Foreskin keratinocyte (primary cell): ENCODE measurements at places on chromosomes 6 and 20. TPM values are rescaled to one million over a fixed set of nuclear protein-coding genes. Genes with fewer than 3 reads are reported as not detected.
A peak's percentile ranks its signal among the peaks of the same experiment; 100 is the strongest.

The ZC2HC1B gene
- not detected in 2 replicates for total RNA-seq

The PSORS1C2 gene
- total RNA-seq: not detected in 2 replicates

The ZBP1 gene
- not detected in 2 replicates for total RNA-seq

The CD109 gene
- 42.4 and 47.8 TPM in 2 replicates for total RNA-seq

The PET117 gene
- total RNA-seq: 13.8 and 15.8 TPM in 2 replicates

The FAXC gene
- 11.7 and 14.2 TPM in 2 replicates for total RNA-seq

The TRIM15 gene
- total RNA-seq: not detected in 2 replicates

The KIAA0408 gene
- total RNA-seq: 0.03 TPM in 1 of 2 replicates, not detected in the other

The ITPR3 gene
- total RNA-seq: 76.5 and 82.0 TPM in 2 replicates

The KIF3B gene
- 21.5 and 23.2 TPM in 2 replicates for total RNA-seq

The AVP gene
- total RNA-seq: not detected in 2 replicates

The ACTL10 gene
- total RNA-seq: 1.1 and 1.4 TPM in 2 replicates

- no peak for DNase-seq
Observed at GRCh38 chr20:38084425-38084951, 50.9 kb downstream of the RPRD1B start.

DNA sequence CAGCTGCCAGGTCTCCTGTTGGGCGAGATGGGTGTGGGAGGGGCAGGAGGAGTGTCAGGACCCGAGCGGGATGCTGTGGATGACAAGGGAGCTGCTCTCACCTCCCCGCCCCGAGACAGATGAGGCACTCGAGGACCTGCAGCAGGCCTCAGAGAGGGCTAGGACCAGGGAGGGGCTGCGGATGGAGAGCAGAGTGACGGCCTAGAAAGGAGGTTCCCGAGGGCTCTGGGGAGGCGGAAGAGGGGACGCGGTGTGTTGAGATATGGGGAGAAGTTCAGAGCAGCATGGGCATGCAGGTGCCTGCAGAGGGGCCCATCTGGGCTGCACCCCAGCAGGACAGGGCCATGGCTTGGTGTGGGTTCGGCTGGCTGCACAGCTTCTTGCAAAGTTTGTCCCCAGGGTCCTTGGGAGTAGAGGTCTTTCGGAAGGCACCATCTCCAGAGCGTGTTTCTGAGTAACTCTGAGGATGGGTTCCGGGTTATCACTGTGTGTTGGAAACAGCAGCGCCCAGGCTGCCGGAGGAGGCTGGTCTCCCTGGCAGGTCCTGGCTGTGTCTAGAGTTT, 104.6 kb downstream of the PAX1 start:
- no peak for DNase-seq

- no peak for DNase-seq
Observed at GRCh38 chr6:6651335-6651734, 62.8 kb downstream of the LY86 start.

DNA sequence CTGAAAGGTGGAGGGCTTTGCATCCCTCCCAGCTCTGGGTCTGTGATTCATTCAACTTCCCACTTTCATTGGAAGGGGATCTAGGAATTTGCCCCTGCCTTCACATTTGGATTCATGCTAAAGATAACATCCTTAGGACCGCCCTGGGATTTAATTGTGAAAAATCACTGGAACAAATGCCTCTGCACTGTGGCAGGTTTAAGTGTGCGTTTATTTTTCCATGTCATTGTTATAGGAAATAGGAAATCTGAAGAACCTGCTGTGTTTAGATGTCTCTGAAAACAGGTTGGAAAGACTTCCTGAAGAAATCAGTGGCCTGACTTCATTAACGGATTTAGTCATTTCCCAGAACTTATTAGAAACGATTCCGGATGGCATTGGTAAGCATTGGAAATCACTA, 104.7 kb downstream of the LRRC1 start:
- no peak for DNase-seq

GRCh38 chr6:127869772-127870404, 31.0 kb downstream of the THEMIS start:
- no peak for DNase-seq

DNA sequence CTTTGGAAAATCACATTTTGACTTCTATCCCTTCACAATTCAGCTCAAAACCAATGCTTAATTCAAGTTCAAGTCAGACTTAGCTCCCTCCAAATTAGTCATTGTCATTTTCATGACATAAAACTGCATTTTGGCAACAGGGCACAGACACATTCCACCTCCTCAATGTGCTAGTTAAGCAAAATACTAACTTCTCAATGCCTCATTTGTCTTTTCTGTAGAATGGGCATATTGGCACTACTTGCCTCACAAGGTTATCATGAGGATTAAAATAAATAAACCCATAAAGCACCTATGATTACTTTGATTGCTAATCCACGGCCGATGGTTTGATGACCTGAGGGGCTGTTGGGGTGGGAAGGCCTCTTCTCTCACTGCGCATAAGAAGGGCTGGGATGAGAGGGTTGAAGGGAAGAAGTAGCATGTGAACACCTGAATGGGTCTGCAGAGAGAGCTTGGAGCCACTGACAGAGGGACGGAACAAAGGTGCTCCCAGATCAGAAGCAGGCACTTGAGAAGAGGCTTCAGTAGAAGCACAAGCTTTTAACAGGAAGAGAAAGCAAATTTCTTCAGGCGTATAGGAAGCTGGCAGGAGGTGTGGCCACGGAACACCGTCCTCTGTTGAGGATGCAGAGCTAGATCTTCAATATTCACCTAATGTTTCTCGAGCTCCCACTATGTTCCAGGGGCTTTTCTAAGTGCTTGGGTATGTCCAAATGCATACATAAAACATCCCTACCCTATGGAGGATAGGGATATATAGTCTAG, 11.7 kb upstream of the TBC1D7 start:
- no peak for DNase-seq

GRCh38 chr6:15511248-15512125, 151.3 kb downstream of the DTNBP1 start:
- DNase-seq: no peak

GRCh38 chr6:125945378-125946141, 11.0 kb upstream of the HINT3 start:
- peak; percentile 45 for DNase-seq

GRCh38 chr20:39745380-39745779, 783.2 kb downstream of the DHX35 start:
- no peak for DNase-seq

DNA sequence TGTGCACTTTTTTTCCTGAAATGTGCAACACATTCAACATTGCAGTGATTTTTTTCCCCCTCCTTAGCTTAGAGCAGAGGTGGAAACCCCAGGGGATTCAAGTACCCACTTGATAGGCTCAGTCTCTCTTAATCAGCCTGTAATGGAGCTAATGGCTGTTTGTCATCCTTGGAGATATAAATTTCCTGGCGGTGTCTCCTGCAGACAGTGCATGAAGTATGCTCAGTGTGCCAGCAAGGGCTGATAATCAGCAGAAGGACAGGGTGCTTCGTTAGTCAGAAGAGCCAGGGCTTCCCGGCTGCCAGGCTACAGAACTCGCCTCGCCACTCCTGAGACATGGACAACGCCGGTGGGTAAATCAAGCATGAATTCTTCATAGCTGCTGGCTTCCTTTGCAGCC, 69.8 kb upstream of the PHACTR2 start:
- peak; percentile 3 for DNase-seq

GRCh38 chr6:163964789-163965188, 550.3 kb downstream of the QKI start:
- no peak for DNase-seq

- no peak for DNase-seq
Observed at GRCh38 chr6:140355476-140355875, 981.0 kb upstream of the CITED2 start.

DNA sequence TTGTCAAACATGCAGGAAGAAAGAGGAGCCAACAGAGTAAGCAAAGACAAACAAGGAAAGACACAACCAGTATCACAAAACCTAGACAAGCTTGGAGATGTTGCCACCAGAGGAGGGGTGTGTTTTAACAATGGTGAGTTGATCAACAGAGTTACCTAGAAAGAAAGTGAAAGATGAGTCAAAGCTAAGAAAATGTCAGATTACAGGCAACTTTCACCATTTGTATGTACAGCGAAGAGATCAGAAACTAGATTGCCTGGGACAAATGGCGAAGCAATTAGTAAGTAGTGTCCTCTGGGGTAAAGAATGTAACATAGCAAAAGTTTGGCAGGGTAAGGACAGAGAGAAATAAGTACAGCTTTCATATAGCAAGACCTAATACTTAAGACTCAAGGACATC, 51.6 kb upstream of the POU3F2 start:
- DNase-seq: no peak

DNA sequence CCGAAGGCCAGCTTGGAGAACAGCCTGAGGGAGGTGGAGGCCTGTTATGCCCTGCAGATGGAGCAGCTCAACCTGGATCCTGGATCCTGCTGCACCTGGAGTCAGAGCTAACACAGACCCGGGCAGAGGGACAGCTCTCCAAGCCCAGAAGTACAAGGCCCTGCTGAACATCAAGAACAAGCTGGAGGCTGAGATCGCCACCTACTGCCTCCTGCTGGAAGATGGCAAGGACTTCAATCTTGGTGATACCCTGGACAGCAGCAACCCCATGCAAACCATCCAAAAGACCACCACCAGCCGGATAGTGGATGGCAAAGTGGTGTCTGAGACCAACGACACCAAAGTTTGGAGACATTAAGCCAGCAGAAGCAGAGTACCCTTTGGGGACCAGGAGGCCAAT, 223.5 kb upstream of the ID4 start:
- no peak for DNase-seq

DNA sequence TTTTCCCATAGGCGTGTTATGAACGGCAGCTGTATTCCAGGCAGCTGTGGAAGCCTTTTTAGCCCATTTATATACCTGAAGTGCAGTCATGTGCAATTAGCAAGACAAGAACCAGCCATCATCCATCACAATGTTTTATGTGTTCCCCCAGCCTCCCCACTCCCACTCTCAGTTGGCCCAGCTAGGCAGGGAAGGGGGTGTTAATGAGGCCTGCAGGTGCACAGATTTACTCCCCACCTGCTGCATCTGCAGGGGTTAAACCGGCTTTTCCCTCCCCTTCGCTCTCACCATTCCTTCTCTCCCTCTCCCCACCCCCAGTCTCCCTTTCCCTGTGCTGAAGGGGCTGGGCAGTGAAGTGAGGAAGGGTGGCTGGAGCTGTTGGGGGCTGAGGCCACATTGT, 149.8 kb upstream of the AKAP12 start:
- DNase-seq: no peak

- DNase-seq: no peak
Observed at GRCh38 chr6:38213251-38213658, 393.7 kb downstream of the ZFAND3 start.

GRCh38 chr6:132669690-132670291, 10.8 kb upstream of the TAAR1 start:
- DNase-seq: peak; percentile 39

GRCh38 chr6:8382434-8382833, 52.9 kb downstream of the SLC35B3 start:
- DNase-seq: peak; percentile 26

GRCh38 chr6:4280031-4280430, 144.7 kb upstream of the ECI2 start:
- DNase-seq: no peak

- DNase-seq: no peak
Observed at GRCh38 chr6:107079429-107079828, 35.9 kb downstream of the BEND3 start.

DNA sequence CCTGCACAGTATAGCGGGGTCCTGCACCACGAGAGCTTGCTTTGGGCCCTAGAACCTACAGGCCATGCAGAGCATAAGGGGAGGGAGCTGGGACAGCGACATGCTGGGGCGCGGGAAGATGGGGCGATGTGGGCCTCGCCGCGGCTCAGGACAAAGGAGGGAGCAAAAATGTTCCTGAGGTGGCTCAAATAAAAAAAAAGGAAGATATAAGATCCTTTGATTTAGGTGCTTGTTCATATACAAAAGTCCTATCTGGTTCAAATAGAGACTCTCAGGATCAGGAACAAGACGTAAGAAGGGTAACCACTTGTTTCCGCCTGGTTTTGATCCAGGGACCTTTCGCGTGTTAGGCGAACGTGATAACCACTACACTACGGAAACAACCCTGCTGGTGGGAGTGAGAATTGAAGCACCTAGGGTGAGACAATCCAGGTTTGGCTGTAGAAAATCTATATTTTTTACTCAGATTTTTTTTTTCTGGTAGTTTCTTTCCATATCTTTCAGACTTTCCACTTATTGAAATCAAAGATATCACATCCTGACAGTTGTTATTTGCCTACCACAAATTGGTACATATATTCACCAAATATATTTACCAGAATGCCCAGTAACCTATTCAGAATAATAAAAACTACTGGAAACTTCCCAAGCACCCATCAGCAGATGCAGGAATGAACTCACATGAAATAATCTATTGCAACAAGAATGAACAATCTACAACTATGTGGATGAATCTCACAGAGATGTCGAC, 177.9 kb upstream of the ZNF184 start:
- DNase-seq: no peak

- no peak for DNase-seq
Observed at GRCh38 chr6:37877373-37878149, 58.0 kb downstream of the ZFAND3 start.

GRCh38 chr20:59788196-59788735, 145.2 kb downstream of the SYCP2 start:
- DNase-seq: no peak

DNA sequence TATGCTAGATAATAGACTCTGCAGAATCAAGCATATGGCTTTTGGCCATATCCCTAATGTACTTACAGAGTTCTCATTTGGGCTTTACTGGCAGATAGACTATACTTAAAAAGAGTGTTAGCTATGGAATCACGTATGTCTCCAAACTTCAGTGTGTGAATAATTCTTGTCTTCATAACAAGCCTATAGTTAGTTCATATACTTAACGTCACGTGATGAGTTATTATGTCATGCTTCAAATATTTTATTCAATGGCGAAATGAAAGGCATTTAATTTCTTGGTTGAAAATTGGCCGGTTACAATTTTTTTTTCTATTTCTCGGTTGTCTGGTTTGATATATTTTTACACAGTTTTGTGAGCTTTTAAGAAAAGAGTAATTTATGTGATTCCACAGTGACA, 62.7 kb downstream of the MEI4 start:
- no peak for DNase-seq

DNA sequence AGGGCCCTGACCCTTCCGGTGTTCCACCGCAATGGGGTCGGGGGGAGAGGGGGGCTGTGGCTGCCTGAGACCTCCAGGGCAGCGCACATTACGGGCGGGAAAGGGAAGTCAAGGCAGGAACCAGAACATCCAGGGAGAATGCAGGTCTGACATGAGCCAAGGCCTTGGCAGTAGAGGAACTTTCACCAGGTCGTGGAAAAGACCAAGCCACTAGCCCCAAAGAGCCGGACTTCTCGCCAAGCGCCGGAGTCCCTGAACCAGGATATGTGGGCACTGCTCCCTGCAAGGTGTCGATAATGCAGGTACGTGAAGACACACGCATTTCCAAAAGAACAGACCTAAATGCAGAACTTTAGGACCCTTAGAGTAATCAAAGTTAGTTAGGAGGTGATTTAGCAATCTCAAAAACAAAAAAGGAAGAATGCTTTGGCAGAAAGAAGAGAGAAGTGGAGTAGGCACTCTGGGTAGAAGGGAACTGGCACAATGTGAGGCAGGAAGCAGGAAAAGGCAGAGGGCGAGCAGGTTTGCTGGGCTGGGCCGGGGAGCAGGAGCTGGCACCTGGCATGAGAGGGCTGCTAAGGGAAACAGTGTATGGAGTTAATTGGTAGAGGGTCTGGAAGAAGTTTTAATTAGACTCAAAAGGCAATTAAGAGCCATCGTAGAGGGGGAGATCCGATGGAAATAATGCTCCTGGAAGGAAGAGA, 14.3 kb downstream of the POU3F2 start:
- DNase-seq: no peak
